Calu3 (cell line): ENCODE measurements at places on chromosomes 2 and 18. TPM values are rescaled to one million over a fixed set of nuclear protein-coding genes. Genes with fewer than 3 reads are reported as not detected.
A peak's percentile ranks its signal among the peaks of the same experiment; 100 is the strongest.

DNA sequence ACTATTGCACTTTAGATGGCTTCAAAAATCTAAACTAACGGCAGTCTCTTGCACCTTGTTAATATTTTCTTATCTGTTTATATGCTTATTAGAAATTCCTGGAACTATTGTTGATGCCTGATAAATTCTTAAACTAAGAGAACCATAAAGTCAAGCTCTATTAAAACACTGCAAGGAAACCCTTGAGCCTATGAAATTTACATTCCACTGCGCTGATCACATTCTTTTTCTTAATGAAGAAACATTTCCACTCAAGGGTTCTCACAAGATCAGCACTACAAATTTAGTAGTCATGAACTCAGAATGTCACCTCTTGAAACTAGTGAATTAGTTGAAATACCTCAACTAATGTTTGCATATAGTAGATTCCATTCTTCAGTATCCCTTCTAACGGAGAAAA is 331.8 kb upstream of the SLC8A1 start:
- H3K4me1 ChIP-seq, result no peaks in the 10 kb centered on the region
- DNase-seq, result no peak
- no peaks in the 10 kb centered on the region for H3K36me3 ChIP-seq
- H3K4me3 ChIP-seq, result no peak overlapping the region
- H3K27ac ChIP-seq, result no peak overlapping the region

GRCh38 chr2:62038975-62039771 is 133.7 kb downstream of the COMMD1 start:
- H3K4me1 ChIP-seq, result no peaks in the 10 kb centered on the region
- H3K4me3 ChIP-seq, result no peak overlapping the region
- no peak for DNase-seq
- H3K36me3 ChIP-seq, result no peaks in the 10 kb centered on the region
- no peaks in the 10 kb centered on the region for H3K27me3 ChIP-seq

- H3K27ac ChIP-seq, result no peak overlapping the region
- no peaks in the 10 kb centered on the region for H3K4me1 ChIP-seq
- no peak for DNase-seq
- H3K27me3 ChIP-seq, result no peaks in the 10 kb centered on the region
These were observed 11.4 kb upstream of the XPO1 start for GRCh38 chr2:61549546-61549945.

DNA sequence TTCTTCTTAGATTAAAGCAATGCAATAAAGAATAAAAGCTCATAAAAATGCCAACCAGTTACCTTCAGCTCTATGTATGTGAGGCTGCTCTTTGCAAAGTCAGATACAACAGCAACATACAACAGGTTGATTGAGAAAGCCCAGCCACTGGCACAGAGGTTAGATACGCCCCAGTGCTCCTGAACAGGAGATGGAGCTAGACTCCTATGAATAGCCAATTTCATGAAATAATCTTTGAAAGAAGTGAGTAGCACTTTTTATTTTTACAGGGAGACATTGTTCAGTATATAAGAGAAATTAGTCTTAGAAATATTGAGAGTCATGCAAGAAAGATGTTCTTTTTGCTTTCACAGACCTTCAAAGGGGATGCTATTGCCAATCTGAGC is 362.4 kb upstream of the MEX3C start:
- H3K27me3 ChIP-seq, result peaks cover 71% of the 10 kb centered on the region
- H3K4me3 ChIP-seq, result no peak overlapping the region
- H3K36me3 ChIP-seq, result no peaks in the 10 kb centered on the region
- no peak overlapping the region for H3K27ac ChIP-seq
- no peak for DNase-seq

DNA sequence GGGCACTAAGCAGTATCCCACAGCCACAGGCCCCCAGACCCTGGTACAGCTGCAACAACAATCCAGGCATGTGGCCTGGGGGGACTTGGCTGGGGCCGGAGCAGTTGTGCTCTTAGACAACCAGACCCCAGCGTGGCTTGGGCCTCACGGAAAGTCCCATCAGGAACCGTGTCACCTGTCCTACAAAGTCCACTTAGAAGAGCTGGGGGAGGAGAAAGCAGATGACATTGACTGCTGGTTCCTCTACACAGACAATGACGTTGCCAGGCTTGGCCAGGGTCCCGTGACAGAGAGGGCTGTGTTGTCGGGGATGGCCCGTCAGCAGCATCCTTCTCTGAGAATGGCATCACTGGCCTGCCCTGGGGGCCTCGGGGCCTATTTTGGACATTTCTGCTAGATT is 124.5 kb downstream of the SEPTIN10 start:
- no peaks in the 10 kb centered on the region for H3K36me3 ChIP-seq
- H3K27me3 ChIP-seq, result peaks cover 48% of the 10 kb centered on the region
- H3K27ac ChIP-seq, result no peak overlapping the region
- no peak for DNase-seq

- no peak for DNase-seq
- no peak overlapping the region for H3K27ac ChIP-seq
- H3K36me3 ChIP-seq, result peaks cover 5% of the 10 kb centered on the region
- no peak overlapping the region for H3K4me3 ChIP-seq
- peaks cover 60% of the 10 kb centered on the region for H3K4me1 ChIP-seq
These were observed 36.6 kb upstream of the PPP1R1C start for GRCh38 chr2:181949047-181949446.

GRCh38 chr2:172739661-172740266 is 4.1 kb downstream of the RAPGEF4 start:
- H3K4me3 ChIP-seq, result no peak overlapping the region
- no peak overlapping the region for H3K27ac ChIP-seq
- peaks cover 84% of the 10 kb centered on the region for H3K27me3 ChIP-seq

DNA sequence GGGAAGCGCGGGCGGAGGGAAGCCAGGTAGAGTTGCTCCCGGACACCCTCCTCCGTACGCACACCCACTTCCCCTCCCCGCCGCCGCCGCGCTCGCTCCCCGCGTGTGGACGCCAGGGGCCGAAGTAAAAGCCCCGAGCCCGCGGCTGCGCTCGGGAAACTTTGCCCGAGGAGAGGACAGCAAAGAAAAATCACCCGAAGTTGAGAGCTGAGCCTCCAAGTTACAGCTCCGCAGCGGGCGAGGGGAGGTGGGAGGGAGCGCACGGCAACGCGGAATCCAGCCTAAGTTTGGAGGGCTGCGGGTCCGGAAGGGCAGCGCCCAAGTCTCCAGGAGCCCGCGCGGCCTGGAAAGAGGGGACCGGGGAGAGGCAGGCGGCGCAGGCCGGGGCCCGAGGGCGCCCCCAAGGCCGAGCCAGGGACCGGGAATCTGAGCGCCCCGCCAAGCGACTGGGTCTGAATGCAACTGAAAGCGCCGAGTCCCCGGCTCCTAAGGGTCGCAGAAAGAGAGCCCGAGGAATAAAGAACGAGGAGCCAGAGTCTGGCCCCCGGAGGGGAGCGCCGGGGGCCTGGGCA is 706 bp upstream of the BCL11A start:
- peak; percentile 39 for DNase-seq
- H3K4me1 ChIP-seq, result peaks cover 33% of the 10 kb centered on the region
- H3K27ac ChIP-seq, result peak overlapping the region; percentile 60
- H3K27me3 ChIP-seq, result peaks cover 80% of the 10 kb centered on the region

DNA sequence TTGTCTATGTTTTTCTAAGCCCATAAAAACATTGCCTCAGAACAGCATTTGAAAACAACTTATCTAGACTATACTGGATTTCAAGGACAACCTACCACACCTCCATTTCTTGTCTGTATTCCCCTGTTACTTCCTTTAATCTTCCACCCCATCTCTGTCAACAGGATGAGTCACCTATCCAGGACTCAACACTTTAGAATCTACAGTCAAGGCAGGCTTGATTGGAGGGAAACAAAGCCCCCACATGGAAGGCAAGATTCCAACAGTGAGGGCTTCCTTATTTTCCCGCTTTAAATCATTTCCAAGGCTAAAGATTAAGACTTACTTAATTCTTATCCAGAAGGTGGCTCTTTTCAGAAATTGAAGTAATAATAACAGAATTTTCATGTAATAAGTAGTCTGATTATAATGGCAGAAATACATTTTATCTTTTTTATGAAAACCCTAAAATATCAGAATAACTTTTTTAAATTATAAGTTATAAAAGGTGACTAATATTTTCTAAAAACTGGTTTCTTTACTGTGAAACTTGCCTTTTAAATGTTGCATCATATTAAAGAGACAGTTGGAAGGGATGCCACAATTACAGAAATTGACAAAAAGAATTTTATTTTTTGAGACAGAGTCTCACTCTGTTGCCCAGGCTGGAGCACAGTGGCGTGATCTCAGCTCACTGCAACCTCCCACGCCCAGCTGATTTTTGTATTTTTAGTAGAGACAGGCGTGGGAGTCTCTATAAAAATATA is 138.7 kb upstream of the CCDC150 start:
- no peak overlapping the region for H3K4me3 ChIP-seq
- no peak overlapping the region for H3K27ac ChIP-seq
- H3K27me3 ChIP-seq, result no peaks in the 10 kb centered on the region
- H3K36me3 ChIP-seq, result peaks cover 4% of the 10 kb centered on the region
- DNase-seq, result no peak

DNA sequence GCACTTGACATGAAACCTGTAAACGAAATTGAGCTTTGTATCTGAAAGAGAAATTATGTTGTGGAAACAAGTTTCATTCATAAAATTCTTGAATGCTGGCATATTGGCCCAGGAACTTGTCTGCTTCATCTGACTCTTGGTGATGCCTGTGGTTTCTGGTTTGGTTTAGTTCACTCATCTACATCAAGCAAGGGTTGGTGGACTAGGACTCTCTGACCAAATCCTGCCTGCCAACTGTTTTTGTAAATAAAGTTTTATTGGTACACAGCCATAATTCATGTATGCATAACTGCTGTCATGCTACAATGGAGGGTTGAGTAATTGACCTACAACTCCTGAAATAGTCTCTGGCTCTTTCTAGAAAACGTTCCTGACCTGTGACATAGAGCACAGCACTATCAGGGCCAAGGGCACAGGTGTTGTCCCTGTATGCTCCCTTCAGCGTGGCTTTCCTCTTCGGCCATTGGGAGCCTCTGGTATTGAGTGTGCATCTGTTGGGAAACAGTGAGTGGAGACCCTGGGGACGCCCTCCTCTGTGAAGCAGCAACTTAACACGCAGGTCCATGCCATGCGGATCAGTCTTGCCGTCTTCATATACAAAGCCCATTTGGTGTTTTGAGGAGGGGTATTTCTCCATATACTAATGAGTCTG is 226.3 kb downstream of the SH3RF3 start:
- H3K4me1 ChIP-seq, result no peaks in the 10 kb centered on the region
- no peak overlapping the region for H3K4me3 ChIP-seq
- H3K36me3 ChIP-seq, result no peaks in the 10 kb centered on the region
- peaks cover 70% of the 10 kb centered on the region for H3K27me3 ChIP-seq

- H3K36me3 ChIP-seq, result peaks cover 24% of the 10 kb centered on the region
- DNase-seq, result no peak
- H3K4me3 ChIP-seq, result no peak overlapping the region
- H3K27me3 ChIP-seq, result no peaks in the 10 kb centered on the region
- H3K4me1 ChIP-seq, result peaks cover 55% of the 10 kb centered on the region
- H3K27ac ChIP-seq, result peak overlapping the region; percentile 30
These were observed 263.4 kb downstream of the NEDD4L start for GRCh38 chr18:58307441-58307840.

GRCh38 chr2:201781557-201782051 is 871 bp upstream of the ALS2 start:
- H3K36me3 ChIP-seq, result peaks cover 30% of the 10 kb centered on the region

DNA sequence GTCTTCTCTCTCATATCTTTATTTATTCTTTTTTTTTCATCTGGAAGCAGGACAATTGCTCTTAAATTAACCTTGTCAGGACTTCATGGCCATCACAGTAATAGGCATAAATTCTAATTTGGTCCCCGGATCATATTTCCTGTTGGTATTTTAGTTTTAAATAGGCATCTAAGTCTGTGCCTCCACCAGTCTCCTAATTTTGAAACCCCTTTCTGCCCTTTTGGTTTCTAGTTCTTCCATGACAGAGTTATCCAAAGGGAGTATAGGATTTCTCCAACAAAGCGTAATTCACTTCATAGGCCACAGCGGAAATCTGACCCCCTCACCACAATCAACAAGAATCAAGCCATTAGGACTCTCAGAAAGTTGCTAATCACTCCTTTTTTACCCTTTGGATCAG is 3.8 kb downstream of the EPHA4 start:
- H3K4me1 ChIP-seq, result peaks cover 9% of the 10 kb centered on the region
- H3K27me3 ChIP-seq, result peaks cover 15% of the 10 kb centered on the region
- DNase-seq, result no peak
- no peak overlapping the region for H3K27ac ChIP-seq

GRCh38 chr18:47987388-47987699 is 56.9 kb upstream of the SMAD2 start:
- peaks cover 31% of the 10 kb centered on the region for H3K27me3 ChIP-seq
- no peak overlapping the region for H3K27ac ChIP-seq
- no peak overlapping the region for H3K4me3 ChIP-seq
- no peaks in the 10 kb centered on the region for H3K36me3 ChIP-seq
- H3K4me1 ChIP-seq, result no peaks in the 10 kb centered on the region

DNA sequence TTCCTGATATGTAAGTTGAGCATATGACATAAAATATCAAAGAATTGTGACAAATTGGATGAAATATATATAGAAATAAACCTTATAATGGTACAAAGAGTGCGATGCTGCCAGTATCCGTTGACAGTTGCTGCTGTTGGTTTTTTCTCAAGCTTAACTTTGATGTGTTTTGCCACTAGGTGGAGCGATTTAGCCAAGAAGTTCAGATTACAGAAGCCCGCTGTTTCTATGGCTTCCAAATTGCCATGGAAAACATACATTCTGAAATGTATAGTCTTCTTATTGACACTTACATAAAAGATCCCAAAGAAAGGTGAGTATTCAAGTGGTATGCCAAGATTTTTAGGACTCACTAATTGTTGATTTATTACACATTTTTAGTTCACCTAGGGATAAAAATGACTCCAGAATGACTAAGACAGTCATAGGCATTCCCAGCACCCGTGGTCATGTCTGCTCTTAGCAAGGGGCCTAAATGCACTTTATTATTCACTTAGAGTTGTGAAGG is 2.1 kb downstream of the RRM2 start:
- H3K36me3 ChIP-seq, result peaks cover 78% of the 10 kb centered on the region
- peak overlapping the region; percentile 88 for H3K4me3 ChIP-seq
- H3K4me1 ChIP-seq, result peaks cover 38% of the 10 kb centered on the region
- H3K27me3 ChIP-seq, result no peaks in the 10 kb centered on the region
- H3K27ac ChIP-seq, result peak overlapping the region; percentile 84
- peak; percentile 58 for DNase-seq

DNA sequence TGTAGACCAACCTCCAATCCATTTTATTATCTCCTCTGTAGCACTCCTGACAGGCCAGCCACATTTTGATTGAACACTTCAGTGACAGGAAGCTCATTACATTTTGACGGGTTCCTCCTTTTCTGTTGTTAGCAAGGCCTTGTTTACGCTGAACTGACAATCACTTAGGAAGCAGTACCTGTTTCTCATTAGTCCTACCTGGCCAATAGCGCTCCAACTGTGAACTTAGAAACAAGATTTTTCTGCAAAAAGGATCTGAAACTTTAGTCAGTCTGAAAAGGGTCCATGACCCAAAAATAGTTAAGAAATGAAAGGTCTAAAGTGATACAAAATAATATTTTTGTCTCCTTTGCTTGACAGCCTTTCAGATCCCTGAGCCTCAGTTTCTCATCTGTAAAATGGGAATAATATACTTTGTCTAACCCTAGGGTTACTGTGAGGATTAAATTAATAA is 119.6 kb upstream of the MSTN start:
- H3K4me3 ChIP-seq, result no peak overlapping the region
- no peaks in the 10 kb centered on the region for H3K27me3 ChIP-seq
- H3K36me3 ChIP-seq, result peaks cover 17% of the 10 kb centered on the region
- H3K27ac ChIP-seq, result no peak overlapping the region

GRCh38 chr18:69705987-69706386 is 241.7 kb downstream of the CD226 start:
- no peaks in the 10 kb centered on the region for H3K36me3 ChIP-seq
- H3K27ac ChIP-seq, result no peak overlapping the region
- H3K27me3 ChIP-seq, result no peaks in the 10 kb centered on the region
- H3K4me3 ChIP-seq, result no peak overlapping the region

LOXL3 gene
- total RNA-seq, result 0.93 and 1.2 TPM in 2 replicates

NDUFAF7 gene
- total RNA-seq, result 20.4 and 22.3 TPM in 2 replicates

DYSF gene
- 1.4 and 3.2 TPM in 2 replicates for total RNA-seq

VWC2L gene
- total RNA-seq, result not detected in 2 replicates

GPR55 gene
- not detected in 2 replicates for total RNA-seq

DUSP11 gene
- total RNA-seq, result 17.2 and 19.1 TPM in 2 replicates
